Cardiac muscle cell (in vitro differentiated cells and primary cell): ENCODE measurements at places on chromosomes 16 and 17.

- DNase-seq = no peak
- no peaks in the 10 kb centered on the region for H3K36me3 ChIP-seq
- H3K4me3 ChIP-seq = no peak overlapping the region
- no peaks in the 10 kb centered on the region for H3K27me3 ChIP-seq
Observed at GRCh38 chr17:72692676-72693075, 399.8 kb downstream of the SLC39A11 start.

- H3K27ac ChIP-seq = peak overlapping the region; percentile 31
- no peak overlapping the region for H3K4me3 ChIP-seq
- no peak for DNase-seq
- H3K36me3 ChIP-seq = peaks cover 37% of the 10 kb centered on the region
- peaks cover 27% of the 10 kb centered on the region for H3K4me1 ChIP-seq
- no peaks in the 10 kb centered on the region for H3K27me3 ChIP-seq
Observed at GRCh38 chr17:12709063-12709462, 43.4 kb downstream of the MYOCD start.

GRCh38 chr17:27810211-27810901 lies 10.0 kb upstream of the NOS2 start:
- peaks cover 6% of the 10 kb centered on the region for H3K4me1 ChIP-seq
- H3K27ac ChIP-seq = no peak overlapping the region
- no peaks in the 10 kb centered on the region for H3K36me3 ChIP-seq
- H3K27me3 ChIP-seq = no peaks in the 10 kb centered on the region
- H3K4me3 ChIP-seq = no peak overlapping the region

DNA sequence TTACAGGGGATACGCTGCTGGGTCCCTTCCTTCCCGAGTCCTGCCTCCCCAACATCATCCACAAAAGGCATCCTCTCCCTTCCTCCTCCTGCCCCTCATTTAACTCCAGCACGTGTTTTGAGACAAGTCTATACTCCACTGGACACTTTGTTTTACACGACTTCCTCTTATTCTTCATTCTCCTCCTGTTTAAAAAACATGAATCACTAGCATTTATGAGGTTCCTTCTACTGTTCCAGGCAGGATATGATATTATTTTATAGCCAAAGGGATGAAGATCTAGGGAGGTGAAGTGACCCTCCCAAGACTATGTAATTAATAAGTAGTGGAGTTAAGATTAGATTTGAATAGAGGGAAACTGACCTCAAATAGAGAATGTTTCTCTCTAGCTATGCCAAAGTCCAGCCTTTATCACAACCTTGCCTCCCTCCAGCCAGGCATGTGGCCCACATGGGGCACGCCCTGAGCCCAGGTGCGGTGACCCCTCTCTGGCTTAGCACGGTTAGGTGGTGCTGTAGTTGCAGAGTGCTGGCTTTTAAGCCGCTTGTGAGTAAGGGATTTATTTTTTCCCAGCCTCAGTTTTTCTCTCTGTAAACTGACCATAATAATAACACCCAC lies 1.3 kb upstream of the HSD17B2 start:
- H3K4me3 ChIP-seq = no peak overlapping the region
- no peaks in the 10 kb centered on the region for H3K4me1 ChIP-seq
- H3K27me3 ChIP-seq = peaks cover 25% of the 10 kb centered on the region
- H3K36me3 ChIP-seq = no peaks in the 10 kb centered on the region
- no peak for DNase-seq

GRCh38 chr17:30000755-30001257 lies 59.4 kb downstream of the EFCAB5 start:
- no peak overlapping the region for H3K27ac ChIP-seq
- H3K4me3 ChIP-seq = no peak overlapping the region
- DNase-seq = no peak
- no peaks in the 10 kb centered on the region for H3K27me3 ChIP-seq
- H3K4me1 ChIP-seq = peaks cover 11% of the 10 kb centered on the region

- H3K27ac ChIP-seq = peak overlapping the region; percentile 45
- H3K27me3 ChIP-seq = no peaks in the 10 kb centered on the region
- DNase-seq = no peak
- H3K36me3 ChIP-seq = peaks cover 14% of the 10 kb centered on the region
- H3K4me1 ChIP-seq = peaks cover 14% of the 10 kb centered on the region
Observed at GRCh38 chr17:17127730-17128291, 78.3 kb downstream of the PLD6 start.

- H3K36me3 ChIP-seq = no peaks in the 10 kb centered on the region
- H3K4me3 ChIP-seq = peak within 1 kb of the TSS; percentile 95
- peaks cover 20% of the 10 kb centered on the region for H3K27me3 ChIP-seq
- H3K4me1 ChIP-seq = peaks cover 4% of the 10 kb centered on the region
- peak; percentile 79 for DNase-seq
- H3K27ac ChIP-seq = peak within 1 kb of the TSS; percentile 87
Observed at GRCh38 chr17:38704606-38705522, at the start of gene MLLT6. Gene MLLT6 (plus strand): TSS chr17:38705273. CDS start chr17:38705633, 360 bp downstream.

DNA sequence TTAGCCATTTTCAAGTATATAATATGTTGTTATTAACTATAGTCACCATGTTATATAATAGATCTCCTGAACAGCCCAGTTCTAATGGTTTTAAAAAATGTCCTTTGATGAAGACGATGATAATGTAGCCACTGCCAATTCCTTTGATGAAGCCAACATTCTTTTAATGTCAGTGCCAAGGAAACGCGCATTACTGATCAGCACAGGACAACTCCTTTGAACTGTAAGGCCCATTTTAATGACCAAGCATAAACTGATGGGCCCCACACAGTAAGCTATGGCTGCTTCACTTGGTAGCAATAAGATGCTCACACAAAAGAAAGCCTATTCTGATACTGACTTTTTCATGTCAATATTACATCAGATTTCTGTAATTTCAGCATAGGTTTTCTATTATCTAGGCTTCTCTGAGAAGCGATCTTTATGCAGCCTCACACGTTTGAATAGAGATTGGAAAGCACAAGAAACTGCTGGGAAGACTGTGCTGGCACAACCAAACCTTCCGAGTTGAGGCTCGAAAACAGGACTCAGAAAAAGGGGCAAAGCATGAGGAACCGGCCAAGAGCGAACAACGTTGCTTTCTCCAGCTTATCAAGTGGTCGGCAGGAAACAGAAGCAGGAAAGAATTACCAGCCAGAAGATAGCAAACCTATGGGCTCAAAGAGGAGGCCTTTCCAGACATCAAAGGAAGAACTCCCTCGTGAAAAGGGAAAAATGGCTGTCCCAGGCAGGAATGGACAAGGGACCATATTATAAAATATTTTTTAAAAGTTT lies 19.4 kb downstream of the ERN1 start:
- no peak for DNase-seq
- H3K27me3 ChIP-seq = no peaks in the 10 kb centered on the region
- no peak overlapping the region for H3K27ac ChIP-seq
- H3K4me1 ChIP-seq = no peaks in the 10 kb centered on the region

DNA sequence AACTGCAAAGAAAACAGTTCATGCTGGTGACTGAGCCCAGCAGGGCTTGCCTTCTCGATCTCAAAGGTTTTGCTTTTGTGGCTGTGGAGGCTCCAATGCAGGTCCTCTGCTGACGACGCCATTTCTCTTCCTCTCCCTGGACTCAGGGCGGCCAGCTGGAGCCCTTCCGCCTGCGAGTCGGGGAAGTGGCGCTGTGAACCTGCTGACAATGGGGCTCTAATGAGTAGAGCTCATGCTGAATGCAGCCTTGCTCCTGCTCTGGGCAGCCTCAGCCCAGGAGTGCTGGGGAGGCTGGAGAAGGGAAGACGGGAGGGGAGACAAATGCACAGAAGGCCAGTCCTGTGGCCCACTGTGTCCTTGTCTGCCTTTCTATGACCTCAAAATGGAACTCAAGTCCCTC lies 43.8 kb downstream of the VAC14 start:
- no peaks in the 10 kb centered on the region for H3K27me3 ChIP-seq
- H3K4me3 ChIP-seq = no peak overlapping the region
- no peak for DNase-seq
- no peaks in the 10 kb centered on the region for H3K4me1 ChIP-seq

DNA sequence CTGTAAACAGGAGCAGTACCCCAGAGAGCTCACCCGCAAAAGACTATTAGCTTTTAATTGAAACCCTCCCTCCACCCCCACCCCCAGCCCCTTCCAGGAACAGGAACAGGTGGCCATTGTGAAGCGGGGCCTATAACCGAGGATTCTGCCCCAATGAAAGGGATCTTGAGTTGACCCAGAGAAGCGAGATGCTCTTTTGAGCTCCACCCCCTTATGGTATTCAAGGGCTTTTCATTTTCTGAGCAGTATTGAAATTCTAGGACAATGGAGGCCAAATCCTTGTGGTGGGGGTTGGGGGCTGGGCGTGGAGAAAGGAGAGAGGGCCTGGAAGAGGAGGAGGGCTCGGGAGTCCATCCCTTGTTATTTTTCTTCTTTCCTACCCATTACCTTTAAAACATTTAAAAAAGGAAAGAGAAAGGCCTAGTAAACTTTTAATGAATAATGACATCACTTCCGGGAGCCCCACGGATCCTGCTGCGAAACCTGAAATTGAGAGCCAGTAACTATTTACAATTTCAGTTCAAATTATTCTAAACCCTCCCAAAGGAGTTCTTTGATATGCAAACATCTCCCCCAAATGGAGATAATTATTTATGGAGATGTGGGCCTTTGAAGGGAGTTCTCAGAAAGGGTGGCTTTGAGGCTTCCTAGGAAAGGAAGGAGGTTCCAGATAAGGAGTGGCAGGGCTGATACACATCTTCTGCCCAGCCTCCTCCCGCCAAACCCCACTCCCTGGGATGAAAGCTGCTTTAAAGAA lies 30.5 kb downstream of the HS3ST3B1 start:
- no peaks in the 10 kb centered on the region for H3K27me3 ChIP-seq
- H3K4me3 ChIP-seq = no peak overlapping the region
- peaks cover 13% of the 10 kb centered on the region for H3K4me1 ChIP-seq
- H3K27ac ChIP-seq = no peak overlapping the region

- DNase-seq = peak; percentile 93
- peaks cover 12% of the 10 kb centered on the region for H3K4me1 ChIP-seq
- H3K27me3 ChIP-seq = peaks cover 6% of the 10 kb centered on the region
- H3K4me3 ChIP-seq = peak overlapping the region; percentile 26
- H3K36me3 ChIP-seq = no peaks in the 10 kb centered on the region
- H3K27ac ChIP-seq = no peak overlapping the region
Observed at GRCh38 chr17:74453665-74454196, 12.7 kb upstream of the CD300A start.

DNA sequence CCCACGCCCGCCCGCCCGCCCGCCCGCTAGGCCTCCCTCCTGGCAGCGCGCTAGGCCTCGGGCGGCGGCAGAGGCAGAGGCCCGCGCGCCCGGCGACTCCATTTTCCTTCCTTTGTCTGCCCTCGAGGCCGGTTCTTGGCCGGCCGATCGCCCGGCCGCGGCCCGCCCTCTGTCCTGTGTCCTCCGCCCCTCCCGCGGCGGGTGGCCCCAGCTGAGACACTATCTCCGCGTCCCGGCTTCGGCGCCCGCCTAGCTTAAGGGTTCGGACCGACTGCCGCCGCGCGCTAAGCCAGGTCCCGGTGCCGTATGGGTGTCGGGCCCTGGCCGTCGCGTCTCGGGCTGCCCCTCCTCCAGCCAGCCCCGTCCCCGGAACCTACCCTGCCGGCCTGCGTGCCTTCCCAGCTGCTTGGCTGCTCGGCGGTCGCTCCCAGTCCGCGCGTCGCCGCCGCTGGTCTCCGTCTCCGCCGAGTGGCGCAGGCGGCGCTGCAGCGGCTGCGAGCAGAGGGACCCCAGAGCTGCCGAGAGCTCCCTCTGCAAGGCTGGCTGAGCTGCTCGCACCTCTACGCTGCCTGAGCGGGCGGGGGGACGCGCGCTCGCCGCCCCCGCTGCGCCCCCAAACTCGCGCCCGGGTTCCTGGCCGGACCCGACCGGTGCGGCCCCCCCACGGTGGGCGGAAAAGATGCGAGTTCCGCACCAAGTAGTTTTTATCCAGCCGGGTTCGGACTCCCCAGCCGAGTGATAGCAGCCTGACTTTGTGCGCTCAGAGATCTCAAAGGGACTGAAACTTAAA lies 787 bp downstream of the CTCF start:
- peak overlapping the region; percentile 88 for H3K4me3 ChIP-seq
- no peaks in the 10 kb centered on the region for H3K36me3 ChIP-seq
- DNase-seq = peak; percentile 64
- H3K27ac ChIP-seq = peak overlapping the region; percentile 99

DNA sequence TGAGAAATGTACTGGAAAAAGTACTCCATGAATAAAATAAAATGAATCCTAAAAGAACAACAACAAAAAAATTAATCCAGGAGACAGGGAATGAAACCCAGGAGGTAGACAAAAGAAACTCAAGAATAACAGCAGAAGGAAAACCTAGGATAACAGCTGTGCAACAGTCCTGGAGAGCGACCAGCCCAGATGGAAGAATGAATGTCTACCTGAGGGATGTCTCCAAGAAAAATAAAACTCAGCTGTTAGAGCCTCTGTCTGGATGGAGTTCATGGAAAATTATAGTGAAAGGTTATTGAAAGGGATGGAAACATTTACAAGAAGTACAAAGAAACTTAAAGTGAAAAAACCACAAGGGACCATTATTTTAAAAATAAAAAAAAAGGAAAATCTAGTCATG lies 135.8 kb upstream of the CA10 start:
- H3K36me3 ChIP-seq = no peaks in the 10 kb centered on the region
- H3K4me3 ChIP-seq = no peak overlapping the region
- no peaks in the 10 kb centered on the region for H3K4me1 ChIP-seq
- no peak for DNase-seq
- no peaks in the 10 kb centered on the region for H3K27me3 ChIP-seq

DNA sequence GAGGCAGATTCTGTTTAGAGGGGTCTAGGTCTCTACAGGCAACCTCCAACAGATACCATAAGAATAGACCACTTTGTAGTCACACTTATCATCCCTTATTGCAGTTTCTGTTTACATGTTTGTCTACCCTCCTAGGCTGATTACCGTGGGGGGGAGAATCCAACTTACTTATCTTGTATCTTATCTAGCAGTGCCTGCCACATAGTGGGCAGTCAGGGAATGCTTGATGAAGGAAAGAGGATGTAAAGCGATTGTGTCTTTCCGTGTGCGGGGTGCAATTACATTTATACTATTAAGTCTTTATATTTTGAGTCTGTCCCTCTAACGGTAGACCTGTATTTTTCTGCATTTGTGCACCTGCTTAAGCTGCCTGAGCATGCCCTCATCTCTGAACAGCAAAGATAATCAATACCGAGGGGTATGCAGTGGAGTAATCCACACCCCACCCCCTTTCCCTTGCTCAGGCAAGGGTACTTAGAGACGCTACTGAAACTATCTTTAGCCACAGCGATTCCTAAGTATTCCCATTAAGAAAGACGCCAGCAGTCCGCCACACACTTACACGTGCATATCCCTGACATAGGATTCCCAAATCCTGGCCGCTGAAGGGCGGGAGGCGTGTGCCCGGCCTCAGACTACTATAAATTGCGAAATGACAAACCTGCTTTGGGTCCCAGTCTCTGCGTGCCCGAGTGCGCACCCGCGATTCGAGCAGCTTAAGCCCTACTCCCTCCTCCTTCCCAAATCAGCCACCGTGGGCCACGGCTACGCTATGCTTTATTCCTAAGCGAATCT lies 635 bp upstream of the AATF start:
- DNase-seq = no peak
- peak overlapping the region; percentile 64 for H3K4me3 ChIP-seq
- peaks cover 5% of the 10 kb centered on the region for H3K36me3 ChIP-seq
- H3K27ac ChIP-seq = peak overlapping the region; percentile 92
- peaks cover 9% of the 10 kb centered on the region for H3K4me1 ChIP-seq
- H3K27me3 ChIP-seq = peaks cover 45% of the 10 kb centered on the region
